ENCODE measurements at places on chromosomes 16 and 17. TPM values are rescaled to one million over a fixed set of nuclear protein-coding genes. Genes with fewer than 3 reads are reported as not detected.
A peak's percentile ranks its signal among the peaks of the same experiment; 100 is the strongest.

DNA sequence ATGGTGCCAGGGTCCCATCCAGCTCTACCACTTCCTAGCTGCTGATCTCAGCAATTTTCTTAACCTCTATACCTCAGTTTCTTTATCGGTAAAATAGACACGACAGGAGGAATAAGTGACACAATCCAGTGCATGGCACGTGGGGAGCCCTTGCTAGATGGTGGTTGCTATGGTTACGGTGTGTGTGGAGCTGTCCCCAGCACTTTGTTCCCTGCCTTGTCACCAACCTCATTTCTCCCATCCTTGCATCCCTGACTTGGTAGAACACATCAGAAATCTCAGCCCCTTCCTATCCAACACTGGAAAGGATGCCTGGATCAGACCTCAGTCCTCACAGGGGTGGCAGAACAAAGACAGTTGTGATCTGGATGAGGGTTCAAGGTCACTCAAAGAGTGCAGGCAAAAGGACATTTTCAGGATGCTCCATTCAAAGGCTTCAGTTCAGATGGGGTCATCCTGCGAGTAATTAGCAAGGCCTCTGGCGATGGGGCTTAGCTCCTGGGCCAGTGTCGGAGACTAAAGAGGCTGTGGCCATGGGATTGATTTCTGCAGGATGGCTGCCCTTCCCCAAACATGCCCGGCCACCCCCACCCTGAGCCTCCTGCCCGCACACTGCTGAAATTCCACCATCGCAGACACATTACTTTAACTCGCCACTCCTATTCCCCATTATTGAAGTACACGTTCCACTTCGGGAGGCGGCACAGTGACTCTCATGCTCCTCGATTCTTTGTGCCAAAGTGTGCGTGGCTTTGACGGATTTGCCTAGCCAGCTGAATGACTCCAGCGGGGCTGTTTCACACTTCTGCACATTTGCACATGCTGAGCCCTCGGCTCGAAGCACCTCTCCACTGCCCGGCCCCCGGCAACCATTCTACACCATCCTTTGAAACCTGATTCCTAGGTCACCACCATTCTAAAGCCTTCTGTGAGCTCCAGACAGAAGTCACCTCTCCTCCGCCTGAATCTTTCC is 40.3 kb downstream of the WNT3 start:
- no peak for DNase-seq

The PALB2 gene
- 9.7 TPM for total RNA-seq

GRCh38 chr17:77320485-77321256 is 179.9 kb downstream of the SEC14L1 start:
- no peak for DNase-seq

DNA sequence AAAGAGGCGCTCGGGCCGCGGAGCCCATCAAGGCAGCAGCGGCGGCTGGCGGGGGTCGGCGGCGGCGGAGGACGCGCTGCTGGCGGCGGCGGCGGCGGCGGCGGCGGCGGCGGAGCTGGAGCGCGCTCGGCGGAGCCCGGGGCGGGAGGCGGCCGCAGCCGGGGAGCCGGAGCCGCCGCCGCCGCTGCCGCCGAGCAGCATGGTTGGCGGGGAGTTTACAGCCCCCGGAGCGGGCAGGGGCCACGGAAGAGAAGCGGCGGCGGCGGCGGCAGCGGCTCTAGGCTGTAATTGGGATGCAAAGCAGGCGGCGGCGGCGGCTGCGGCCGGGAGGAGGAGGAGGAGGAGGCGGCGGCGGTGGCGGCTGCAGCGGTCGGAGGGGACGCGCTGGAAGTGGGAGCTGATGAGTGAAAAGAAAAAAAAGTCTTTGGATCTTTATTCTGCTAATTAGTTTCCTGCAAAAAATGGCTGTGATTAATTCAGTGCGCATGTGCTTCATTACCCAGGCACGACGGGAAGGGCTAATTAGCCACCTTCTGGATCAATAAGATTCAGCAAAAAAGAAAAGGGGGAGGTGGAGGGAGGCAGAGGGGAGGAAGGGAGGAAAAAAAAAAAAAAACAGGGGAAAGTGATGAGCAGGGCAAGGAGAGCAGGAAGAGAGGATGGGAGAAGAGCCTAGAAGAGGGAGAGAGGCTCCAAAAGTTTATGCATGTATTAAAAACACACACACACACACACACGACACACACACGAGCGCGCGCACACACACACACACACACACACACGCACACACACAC is 10.9 kb upstream of the ZFHX3 start:
- peak; percentile 47 for DNase-seq

- no peak for DNase-seq
Measured at GRCh38 chr16:49484936-49485335, 111.3 kb downstream of the C16orf78 start.

GRCh38 chr16:58506241-58507194 is 6.6 kb downstream of the NDRG4 start:
- DNase-seq, result no peak

GRCh38 chr17:61443475-61443882 is 8.7 kb upstream of the TBX4 start:
- no peak for DNase-seq

The KREMEN2 gene
- 1.2 TPM for total RNA-seq

DNA sequence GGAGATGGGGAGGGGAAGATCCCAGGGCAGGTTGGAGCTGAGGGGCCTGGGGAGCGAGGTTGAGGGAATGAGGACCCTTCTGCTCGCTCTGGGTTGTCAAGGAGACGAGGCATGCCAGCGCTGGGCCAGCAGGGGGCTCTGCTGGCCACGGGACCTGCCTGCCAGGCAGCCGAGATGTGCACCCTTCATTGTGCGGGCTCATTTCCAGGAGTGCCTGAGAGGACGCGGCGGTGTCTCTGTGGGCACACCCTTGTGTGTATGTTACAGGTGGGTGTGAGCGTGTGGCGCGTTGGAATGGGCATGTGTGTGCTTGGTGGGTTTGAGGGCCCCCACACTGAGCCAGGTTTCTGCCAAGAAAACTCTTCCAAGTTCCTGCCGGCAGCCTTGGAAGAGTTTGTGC is 15.9 kb downstream of the ARHGAP23 start:
- peak; percentile 50 for DNase-seq

DNA sequence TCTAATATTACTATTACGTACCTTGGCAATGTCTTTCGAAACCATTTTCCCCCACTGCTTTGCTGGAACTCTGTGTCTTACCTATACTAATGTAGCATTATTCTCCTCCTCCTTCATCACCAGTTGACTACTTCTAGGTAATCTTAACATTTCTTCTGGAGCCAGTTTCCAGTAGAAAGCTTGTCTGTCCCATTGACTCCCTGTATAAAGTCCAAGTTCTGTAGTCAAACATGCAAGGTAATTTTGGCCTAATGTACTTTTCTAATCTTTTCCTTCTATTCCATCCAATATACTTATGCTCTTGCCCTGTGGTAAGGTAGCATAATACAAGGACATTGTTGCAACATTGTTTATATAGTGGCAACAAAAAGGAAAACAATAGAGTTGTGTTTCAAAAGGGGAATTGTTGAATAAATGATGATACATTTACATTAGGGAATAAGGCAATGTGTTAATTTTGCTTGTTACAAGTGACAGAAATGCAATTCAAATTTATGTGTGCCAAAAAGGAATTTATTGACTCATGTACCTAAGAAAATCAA is 27.9 kb downstream of the OMG start:
- DNase-seq, result no peak

The CNTNAP4 gene
- not detected for total RNA-seq

- DNase-seq, result peak; percentile 93
Measured at GRCh38 chr17:60372790-60373483, 19.0 kb downstream of the USP32 start.

The TBX6 gene
- total RNA-seq, result 0.26 TPM

DNA sequence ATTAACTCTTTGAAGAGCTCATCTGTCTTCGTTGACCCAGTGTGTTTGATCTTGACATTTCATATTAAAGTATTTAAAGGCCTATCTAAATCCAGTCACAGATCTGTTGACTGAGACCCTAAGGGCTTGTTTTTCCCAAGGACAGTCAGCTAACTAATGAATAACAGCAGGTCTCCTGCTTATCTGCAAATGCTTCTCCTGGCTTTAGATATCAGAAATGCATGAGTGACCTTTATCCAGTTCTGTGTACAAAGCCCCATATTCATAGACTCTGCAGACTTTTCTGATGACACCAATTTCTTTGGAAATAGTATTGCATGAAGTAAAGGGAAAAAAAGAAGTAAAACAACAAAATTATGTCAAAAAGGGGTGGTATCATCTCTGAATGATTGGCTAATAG is 70.3 kb downstream of the YPEL2 start:
- no peak for DNase-seq

The GNG13 gene
- total RNA-seq, result not detected

DNA sequence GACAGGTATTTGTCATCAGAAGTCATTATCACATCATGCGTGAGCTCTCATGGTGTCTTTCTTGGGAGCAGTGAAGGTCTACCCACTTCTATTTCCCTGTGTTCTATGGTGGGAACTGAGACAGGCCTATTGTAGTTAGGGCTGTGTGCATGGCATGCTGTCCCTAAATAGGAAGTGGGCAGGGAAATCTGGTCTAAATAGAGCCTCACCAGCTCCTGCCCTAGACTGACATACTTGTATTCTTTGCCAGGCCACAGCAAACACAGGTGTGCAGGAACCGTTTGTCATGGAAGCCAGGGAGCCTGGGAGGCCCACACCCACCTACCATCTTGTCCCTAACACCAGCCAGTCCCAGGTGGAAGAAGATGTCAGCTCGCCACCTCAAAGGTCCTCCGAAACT is 10.1 kb downstream of the SLC7A6 start:
- no peak for DNase-seq

DNA sequence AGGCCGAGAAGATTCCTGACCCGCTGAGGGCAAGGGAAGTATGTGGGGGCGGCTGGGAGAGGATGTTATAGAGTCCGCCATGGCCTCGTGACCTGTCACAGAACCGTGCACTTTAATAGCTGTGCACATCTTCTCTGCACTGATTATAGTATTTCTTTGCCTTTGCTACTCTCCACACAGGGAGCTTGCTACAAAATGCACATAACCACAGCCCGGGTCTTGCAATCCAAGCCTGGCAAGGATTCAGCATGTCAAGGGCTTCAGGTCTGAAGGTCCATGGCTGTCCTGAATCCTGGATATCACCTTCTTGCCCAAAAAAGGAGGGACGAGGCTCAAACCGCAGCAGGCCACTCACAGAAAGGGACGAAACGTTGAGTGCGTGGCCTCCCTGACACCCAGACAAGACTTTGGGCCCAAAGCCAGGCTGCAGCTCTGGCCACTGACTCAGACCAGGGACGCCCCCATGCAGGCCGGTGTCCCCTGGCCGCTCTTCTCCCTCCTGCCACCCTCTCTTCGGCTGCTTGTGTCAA is 43.7 kb downstream of the USP22 start:
- DNase-seq, result no peak

- DNase-seq, result no peak
Measured at GRCh38 chr16:85641305-85641704, 28.2 kb downstream of the GSE1 start.

The PABPN1L gene
- total RNA-seq, result not detected

The COPZ2 gene
- 8.2 TPM for total RNA-seq

- no peak for DNase-seq
Measured at GRCh38 chr17:60747069-60747808, 69.6 kb downstream of the BCAS3 start.

The KIF2B gene
- not detected for total RNA-seq

The EFNB3 gene
- total RNA-seq, result under 0.01 TPM

- DNase-seq, result no peak
Measured at GRCh38 chr17:526425-526824, 173.8 kb upstream of the RPH3AL start.

The RCVRN gene
- not detected for total RNA-seq

- DNase-seq, result no peak
Measured at GRCh38 chr16:1656808-1657617, 21.1 kb upstream of the JPT2 start.

The GUCY2D gene
- total RNA-seq, result 0.13 TPM

GRCh38 chr17:34797720-34798119 is 163.5 kb downstream of the CCT6B start:
- DNase-seq, result no peak

DNA sequence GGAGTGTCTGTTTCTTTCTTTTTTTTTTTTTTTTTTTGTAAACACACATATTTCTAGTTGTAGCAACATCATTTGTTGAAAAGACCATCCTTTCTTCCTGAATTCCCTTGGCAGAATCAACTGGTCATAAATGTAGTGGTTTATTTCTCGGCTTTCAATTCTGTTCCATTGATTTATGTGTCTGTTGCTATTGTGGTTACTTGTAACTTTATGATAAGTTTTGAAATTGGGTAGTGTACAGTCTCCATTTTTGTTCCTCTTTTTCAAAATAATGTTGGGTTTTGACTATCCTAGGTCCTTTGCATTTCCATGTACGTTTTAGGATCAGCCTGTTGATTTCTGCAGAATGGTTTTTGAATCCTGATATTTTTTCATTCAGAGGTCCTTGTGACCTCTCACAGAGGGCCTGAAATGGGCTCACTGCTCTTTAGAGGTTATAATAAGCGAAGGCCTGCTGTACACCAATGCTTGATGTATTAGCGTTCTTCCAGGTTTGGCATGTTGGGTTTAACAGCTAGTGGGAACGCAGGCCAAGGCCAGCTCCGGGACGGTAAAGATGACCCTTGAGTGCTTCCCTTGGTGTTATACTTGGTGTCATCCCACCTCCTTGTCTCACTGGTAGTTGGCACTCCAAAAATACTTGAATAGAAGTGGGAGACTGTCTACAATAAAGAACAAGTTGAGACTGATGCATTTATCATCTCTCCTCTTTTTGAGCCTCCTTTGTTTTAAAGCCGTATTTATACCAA is 43.8 kb downstream of the ZNRF1 start:
- DNase-seq, result no peak

DNA sequence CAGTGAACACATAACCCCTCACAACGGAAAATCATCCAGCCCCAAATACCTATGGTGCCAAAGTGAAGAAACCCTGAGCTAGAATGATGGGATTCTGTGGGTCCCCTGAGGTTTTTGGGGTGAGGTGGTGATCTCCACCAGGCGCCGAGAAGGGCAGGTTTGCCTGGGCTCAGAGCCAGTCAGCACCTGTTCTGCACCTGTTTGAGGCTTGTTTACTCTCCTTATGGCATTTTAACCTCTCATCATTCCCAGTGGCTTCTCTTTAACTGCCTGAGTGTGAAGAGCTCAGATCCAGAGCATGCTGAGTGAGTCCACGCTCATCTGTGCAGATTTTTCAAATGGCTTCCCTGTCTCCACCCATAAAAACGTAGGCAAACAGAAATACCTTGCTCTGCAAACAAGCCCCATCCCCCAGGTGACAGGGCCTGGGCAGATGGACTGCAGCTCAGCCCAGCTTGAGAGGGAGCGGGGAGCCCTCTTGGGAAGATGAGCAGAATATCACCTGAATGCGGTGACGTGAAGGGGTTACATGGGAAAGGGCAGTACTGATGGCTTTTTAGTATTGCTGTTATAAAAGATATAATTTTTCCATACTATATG is 40.1 kb upstream of the CLEC19A start:
- DNase-seq, result no peak

The CFAP20 gene
- total RNA-seq, result 30.3 TPM

The SYNGR3 gene
- 2.9 TPM for total RNA-seq

GRCh38 chr16:12758670-12759558 is 44.8 kb downstream of the CPPED1 start:
- no peak for DNase-seq

DNA sequence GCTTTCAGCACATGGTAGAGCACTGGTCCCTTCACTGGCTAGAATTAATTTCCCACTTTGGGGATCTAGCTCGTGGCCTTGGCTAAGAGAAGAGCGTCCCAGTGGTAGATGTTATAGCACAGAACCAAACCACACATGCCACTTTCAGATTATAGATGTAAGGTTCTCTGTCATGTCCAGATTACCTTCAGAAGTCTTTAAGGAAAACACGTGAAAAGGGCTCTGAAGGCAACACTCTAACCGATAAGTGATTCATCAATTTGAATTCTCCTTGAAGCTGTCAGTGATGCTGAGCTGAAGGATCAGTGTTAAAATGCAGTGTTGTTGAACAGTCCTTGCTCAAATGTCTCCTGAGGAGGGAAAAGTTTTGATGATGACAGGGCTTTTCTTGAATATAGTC is 43.5 kb upstream of the VPS4A start:
- no peak for DNase-seq

All from bronchial epithelial cell (primary cell).